ENCODE measurements at places on chromosomes 12 and 14.

- DNase-seq = no peak
Measured at GRCh38 chr12:78931466-78931990, 67.0 kb downstream of the SYT1 start.

DNA sequence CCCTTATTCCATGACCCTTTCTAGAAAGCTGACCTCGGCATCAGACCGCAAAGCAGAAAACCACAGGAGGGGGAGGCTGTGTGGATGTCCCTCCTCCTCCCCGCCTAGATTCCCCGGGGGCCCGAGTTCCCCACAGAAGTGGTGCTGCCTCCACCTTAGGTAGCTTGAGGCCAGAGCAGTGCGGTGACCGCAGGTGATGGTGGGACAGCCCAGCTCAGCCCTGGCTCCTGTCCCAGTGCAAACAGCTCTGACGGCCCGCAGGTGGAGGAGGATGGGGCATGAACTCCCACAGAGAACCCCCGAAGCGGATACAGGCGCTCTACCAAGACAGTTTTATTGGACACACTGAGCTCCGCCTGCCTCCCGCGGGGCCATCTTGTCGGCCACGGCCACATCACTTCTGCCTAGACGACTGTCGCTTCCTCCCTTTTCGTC lies 19.5 kb downstream of the ARL6IP4 start:
- no peak for DNase-seq

- no peak for DNase-seq
Measured at GRCh38 chr12:81270385-81270784, 192.5 kb downstream of the ACSS3 start.

GRCh38 chr12:86959766-86960458 lies 703.7 kb upstream of the MGAT4C start:
- no peak for DNase-seq

GRCh38 chr12:26795910-26796309 lies 37.1 kb downstream of the ITPR2 start:
- no peak for DNase-seq

GRCh38 chr14:28949503-28949902 lies 182.9 kb downstream of the FOXG1 start:
- no peak for DNase-seq

- no peak for DNase-seq
Measured at GRCh38 chr12:86735851-86736250, 479.7 kb upstream of the MGAT4C start.
